ENCODE measurements at places on chromosomes 5 and 9.
A peak's percentile ranks its signal among the peaks of the same experiment; 100 is the strongest.

GRCh38 chr9:76759732-76760131, 4.5 kb upstream of the PCA3 start:
- peak; percentile 54 for DNase-seq

- DNase-seq: no peak
Measured at GRCh38 chr5:132428147-132428482, 58.6 kb downstream of the SLC22A5 start.

GRCh38 chr5:141914199-141914743, 9.4 kb upstream of the DELE1 start:
- DNase-seq: peak; percentile 71

DNA sequence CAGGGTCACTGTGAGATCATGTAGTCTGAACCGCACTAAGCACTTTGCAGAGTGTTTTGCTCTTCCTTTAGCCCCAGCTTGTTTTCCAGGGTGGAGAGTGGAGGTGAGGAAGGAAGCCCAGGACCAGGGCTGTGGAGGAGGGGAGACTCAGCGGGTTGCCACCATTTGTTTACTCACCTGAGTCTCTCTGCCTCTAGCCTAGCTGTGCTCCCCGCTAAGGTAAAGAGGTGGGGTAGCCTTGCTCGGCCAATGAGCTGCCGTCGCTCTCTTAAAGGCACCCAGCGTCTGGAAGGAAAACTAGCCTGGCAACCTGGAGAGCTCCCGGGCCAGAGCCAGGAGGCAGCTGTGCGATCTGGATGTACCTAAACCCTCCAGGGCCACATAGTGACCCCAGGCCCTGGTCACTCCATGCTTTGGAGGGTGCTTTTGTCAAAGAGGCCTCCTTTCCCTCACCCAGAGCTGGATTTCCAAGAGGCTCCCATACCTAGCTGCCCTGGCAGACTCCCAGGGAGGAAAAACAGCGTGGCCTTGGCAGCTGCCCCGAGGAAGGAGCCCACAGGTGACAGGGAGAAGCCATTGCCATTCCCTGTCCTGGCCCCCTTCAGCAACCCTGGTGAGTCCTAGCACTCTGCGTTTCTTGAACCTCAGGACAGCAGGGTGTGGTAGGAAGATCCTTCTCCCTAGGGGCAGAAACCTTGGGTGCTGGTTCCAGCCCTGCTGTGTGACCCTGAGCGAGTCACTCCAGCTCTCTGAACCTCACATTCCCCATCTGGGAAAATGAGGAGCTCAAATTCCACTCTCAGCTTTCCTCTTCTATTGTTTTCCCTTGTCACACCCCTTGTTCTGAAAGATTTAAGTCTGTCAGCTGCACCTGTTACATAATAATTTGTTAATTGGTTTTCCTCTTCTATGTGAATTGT, 42.4 kb upstream of the LARP1 start:
- peak; percentile 87 for DNase-seq

- DNase-seq: no peak
Measured at GRCh38 chr5:126745259-126745992, 31.5 kb upstream of the LMNB1 start.

- DNase-seq: no peak
Measured at GRCh38 chr9:97756991-97757390, 59.9 kb upstream of the XPA start.

GRCh38 chr9:91364702-91365101, 3.0 kb upstream of the AUH start:
- no peak for DNase-seq

GRCh38 chr5:19564036-19564435, 424.0 kb downstream of the CDH18 start:
- DNase-seq: no peak

DNA sequence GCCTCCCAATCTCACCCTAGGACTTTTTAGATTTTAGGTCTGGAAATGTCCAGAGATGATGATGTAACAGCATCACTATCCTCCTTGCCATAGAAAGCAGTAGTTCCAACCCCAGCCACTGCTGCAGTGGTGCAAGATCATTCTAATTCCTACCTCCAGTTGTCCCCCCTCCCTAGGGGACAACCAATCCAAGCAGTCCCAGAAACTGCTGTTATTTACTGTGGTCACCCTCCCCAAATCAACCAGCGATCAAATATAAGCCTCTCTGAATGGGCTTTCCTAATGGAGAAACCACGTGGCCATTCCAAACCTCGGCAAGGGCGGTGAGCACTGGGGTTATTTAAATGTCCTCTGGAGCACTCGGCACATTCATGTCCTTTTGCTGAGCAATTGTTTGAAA, 159.8 kb downstream of the SLF1 start:
- no peak for DNase-seq

GRCh38 chr9:120663380-120663779, 50.9 kb downstream of the MEGF9 start:
- DNase-seq: no peak

GRCh38 chr5:36252722-36253365, 11.1 kb upstream of the NADK2 start:
- no peak for DNase-seq

DNA sequence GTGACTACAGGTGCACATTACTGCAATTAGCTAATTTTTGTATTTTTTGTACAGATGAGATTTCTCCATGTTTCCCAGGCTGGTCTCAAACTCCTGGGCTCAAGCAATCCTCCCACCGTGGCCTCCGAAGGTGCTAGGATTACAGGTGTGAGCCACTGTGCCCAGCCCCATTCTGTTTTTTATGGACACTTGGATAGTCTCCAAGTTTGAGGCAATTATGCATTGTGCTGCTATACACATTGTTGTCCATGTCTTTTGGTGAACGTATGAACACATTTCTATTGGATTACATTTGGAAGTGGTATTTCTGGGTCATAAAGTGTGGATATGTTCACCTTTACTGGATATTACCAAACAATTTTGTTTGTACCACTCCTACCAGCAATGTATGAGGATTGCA, 22.4 kb upstream of the PLPP1 start:
- peak; percentile 44 for DNase-seq

GRCh38 chr9:73093740-73094379, 57.8 kb upstream of the ANXA1 start:
- DNase-seq: no peak

DNA sequence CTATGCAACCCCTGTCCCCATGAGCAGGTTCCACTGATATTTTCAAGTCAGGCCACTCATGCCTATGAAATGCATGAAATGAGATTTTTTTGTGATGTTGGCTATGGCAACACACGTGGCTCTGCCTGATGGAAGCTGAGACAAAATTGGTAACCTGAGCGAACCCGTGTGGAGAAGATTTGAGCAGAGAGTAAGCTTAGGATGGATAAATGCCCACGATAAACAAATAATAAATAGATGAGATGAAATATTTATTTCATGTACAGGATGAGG, 153.4 kb upstream of the IER5L start:
- DNase-seq: no peak

DNA sequence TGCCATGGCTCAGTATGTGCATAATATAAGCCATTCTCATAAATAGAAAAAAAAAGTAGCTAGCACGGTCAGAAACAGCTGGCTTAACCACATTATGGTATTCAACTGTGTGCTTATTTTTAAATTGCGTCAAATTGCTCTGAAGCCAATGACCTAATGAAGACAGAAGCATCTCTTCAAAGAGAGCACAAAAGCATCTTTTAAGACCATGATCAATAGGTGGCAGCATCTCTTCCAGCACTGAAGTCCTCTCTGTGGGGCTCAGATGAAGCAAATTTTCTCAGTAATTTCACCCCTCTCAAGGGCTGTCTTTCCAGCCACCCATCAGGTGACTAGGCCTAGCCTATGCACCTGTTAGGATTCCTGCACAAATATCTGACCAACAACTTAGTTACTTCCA, 251.4 kb downstream of the GLIS3 start:
- DNase-seq: no peak

DNA sequence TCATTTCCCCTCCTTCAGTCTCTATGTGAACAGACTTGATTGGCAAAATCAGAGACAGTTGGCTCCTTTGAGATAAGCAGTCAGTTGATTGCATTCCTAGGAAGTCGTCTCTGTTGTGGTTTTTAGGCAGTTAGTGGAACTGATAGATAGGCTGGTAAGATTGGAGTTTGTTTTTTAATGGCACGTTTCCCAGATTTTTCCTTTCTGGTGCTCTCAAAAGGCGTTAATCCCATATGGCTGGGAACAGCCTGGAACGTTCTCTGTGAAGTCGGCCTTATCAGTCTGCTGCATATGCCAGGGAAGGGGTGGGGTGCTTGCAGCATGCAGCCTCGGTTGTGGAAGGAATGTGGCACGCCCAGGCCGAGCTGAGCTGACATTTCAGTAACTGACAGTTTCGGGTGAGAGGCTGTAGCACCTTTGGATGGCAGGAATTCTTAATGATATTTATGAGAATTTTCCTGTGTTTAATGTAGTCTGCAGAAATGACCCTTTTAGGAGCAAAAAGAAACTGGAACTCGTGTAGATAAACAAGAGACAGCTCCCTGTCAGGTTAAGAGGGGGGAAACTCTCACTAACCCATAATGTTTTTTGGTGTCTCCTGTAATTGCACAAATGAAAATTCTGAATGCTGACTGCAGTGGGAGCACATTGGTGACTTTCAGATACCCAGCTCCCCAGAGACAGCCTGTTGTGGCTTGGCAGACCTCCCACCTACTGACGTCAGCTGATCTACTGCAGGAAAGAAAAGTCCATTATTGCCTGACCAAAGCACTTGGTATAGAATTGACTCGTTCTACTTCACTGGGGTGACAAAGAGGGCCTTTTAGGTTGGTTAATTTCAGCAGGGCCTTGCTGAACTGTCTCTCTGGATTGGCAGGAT, 6.3 kb downstream of the SPTAN1 start:
- DNase-seq: peak; percentile 78

DNA sequence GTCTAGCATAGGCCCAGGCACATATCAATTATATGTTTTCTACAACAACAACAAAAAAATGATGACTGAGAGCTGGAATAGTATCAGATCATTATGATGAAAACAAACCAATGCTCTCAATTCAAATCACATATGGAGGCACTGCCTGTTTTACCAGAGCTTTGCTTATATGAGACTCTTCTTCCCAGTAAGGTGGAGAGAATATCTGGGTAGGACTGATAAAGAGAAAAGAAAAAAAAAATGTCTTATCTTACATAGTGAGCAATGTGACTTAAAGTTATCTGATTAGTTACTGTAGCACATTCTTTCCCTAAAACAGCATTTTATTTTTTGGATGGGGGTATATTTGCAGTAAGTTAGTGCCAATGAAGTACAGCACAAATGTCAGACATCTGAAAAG, 154.8 kb downstream of the RAB3C start:
- no peak for DNase-seq

DNA sequence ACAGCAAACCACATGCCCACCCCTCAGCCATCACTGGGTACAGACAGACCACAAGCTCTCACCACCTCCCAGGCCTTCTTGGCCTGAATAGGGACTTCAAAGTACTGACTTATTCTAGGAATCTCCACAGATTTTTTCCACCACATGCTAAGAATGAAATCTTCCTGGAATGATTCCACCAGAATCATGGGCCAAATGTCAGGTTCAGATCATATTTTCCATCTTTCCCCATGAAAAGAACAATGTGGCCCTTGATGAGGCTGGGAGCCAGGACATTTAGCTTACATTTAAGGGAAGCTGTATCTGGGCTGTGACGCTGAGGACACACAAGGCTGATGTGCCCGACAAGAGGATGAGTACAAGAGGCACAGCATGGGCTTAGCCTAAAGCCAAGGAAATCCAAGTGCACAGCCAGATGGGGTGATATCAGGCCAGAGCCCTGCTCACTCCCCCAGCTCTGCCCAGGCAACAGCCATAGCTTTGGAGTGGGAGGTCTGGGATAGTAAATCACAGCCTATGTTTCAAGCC, 28.1 kb downstream of the ACSL6 start:
- no peak for DNase-seq

- DNase-seq: no peak
Measured at GRCh38 chr5:22910523-22910922, 57.4 kb upstream of the CDH12 start.

GRCh38 chr9:25570802-25571201, 107.4 kb downstream of the TUSC1 start:
- DNase-seq: no peak

DNA sequence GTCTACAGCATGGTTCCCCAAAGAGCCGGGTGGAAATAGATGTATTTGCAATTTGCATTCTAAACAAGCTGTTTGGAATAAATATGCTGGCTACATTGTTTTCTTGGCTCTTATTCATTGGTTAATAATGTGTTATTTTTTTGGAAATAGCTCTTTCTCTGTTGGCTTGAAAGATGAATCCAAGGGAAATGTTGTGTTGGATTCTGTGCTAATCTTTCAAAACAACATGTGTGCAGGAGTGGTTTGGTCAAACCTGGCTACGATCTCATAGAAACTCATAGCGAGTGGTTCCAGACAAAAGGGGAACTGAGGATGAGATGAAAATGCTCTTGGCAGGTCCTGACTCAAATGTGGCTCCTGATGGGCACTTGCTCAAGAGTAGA, 63.7 kb upstream of the CXCL14 start:
- no peak for DNase-seq

GRCh38 chr5:37090123-37090726, 159.0 kb downstream of the CPLANE1 start:
- no peak for DNase-seq

DNA sequence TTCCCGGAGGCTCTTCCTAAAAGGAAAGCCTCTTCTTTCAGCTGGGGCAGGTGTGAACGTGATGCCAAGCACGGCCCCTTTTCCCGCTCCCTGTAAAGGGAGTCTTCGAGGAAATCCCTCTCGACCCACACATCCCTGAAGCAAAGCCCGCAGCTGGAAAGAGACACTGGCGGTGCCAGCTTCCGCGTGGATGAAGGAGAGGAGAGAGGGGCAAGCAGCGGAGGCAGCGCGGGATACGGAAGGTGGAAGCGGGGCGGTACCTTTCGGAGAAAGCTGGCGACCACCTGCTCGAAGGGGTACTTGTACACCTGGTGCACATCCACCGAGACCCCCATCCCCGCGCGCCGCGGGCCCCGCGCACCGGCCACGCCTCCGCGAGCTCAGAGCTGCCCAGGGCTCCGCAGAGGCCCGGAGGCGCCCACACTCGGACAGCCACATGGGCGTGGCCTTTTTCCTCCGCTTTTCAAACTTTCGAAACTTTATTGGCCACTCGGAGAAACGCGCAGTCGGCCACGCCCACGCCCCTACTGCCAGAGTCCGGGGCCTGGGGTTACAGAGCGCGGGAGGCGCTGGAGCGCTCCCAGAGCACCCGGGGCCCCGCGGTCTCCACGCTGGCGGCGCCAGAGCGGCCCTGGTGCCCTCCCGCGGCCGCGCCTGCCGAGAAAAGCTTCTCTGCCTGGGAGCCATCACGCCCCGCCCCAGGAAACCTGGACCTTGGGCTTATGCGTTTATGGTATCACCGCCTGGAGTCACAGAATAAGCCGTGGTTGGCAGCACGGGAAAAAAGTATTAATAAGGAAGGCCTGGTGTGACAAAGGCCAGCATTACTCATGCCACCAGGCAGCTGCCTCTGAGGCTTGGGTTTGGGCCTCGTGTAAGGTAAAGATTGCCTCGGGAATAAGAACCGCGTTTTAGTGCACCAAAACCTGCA, at the start of gene PRELID2:
Gene PRELID2, minus strand, starts transcription at position 426 of the 931 bp plus-strand sequence. Its CDS starts 91 bp downstream, at position 335.
- peak; percentile 95 for DNase-seq

- no peak for DNase-seq
Measured at GRCh38 chr5:114448481-114448880, 86.6 kb downstream of the KCNN2 start.
